ENCODE measurements at places on chromosomes 5 and 9. TPM values are rescaled to one million over a fixed set of nuclear protein-coding genes. Genes with fewer than 3 reads are reported as not detected.

DNA sequence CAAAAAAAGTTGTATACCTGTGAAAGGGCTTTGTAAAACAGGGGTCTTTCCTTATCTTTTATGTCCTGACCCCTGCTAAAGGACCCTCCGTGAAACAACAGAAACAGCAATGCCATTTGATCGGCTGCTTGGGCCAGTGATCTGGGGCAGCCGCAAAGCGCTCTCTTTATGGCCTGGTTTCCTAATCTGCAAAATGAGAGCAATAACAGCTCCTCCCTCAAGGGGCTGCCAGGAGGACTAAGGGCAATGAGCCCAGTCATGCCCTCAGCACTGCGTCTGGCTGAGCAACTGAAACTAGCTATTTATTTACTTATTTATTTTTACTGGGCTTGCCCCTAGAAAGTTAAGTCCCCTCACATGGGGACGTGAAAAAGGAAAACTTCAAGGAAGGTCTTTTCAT lies 18.3 kb downstream of the CMBL start:
- no peak overlapping the region for H3K27ac ChIP-seq
- no peak overlapping the region for H3K4me3 ChIP-seq
- no peaks in the 10 kb centered on the region for H3K4me1 ChIP-seq
- no peak for DNase-seq

DNA sequence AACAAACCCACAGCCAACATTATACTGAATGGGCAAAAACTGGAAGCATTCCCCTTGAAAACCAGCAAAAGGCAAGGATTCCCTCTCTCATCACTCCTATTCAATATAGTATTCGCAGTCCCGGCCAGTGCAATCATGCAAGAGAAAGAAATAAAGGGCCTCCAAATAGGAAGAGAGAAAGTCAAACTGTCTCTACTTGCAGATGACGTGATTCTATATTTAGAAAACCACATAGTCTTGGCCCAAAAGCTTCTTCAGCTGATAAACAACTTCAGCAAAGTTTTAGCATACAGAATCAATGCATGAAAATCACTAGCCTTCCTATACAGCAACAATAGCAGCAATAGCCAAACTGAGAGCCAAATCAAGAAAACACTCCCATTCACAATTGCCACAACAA lies 333.7 kb upstream of the EDIL3 start:
- H3K27me3 ChIP-seq, result no peaks in the 10 kb centered on the region
- no peaks in the 10 kb centered on the region for H3K4me1 ChIP-seq
- H3K27ac ChIP-seq, result no peak overlapping the region
- no peak overlapping the region for H3K4me3 ChIP-seq
- H3K36me3 ChIP-seq, result no peaks in the 10 kb centered on the region
- no peak for DNase-seq

GRCh38 chr5:103445426-103446035 lies 117.1 kb downstream of the NUDT12 start:
- H3K27ac ChIP-seq, result no peak overlapping the region
- DNase-seq, result no peak
- H3K27me3 ChIP-seq, result no peaks in the 10 kb centered on the region
- no peaks in the 10 kb centered on the region for H3K36me3 ChIP-seq
- no peak overlapping the region for H3K4me3 ChIP-seq

DNA sequence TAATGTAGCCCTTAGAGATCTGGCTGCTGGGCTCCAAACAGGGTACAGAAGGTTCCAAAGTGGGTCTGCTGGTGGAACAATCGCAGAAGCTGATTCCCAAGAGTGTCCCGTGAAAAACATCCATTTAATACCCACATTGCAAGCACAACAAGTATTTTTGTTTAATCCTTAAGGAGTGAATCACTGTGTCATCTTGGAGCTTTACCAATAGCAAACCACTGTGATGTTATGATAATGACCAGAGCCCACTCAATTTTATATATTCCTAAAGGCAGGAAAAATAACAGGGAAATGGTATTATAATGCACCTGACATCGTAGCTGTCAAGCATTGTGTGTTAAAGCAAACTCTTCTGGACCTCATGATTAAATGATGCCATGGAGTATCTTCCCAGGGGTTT lies 291.9 kb downstream of the FBXL7 start:
- no peak overlapping the region for H3K4me3 ChIP-seq
- no peaks in the 10 kb centered on the region for H3K4me1 ChIP-seq
- H3K27me3 ChIP-seq, result no peaks in the 10 kb centered on the region
- no peak for DNase-seq
- H3K27ac ChIP-seq, result no peak overlapping the region

DNA sequence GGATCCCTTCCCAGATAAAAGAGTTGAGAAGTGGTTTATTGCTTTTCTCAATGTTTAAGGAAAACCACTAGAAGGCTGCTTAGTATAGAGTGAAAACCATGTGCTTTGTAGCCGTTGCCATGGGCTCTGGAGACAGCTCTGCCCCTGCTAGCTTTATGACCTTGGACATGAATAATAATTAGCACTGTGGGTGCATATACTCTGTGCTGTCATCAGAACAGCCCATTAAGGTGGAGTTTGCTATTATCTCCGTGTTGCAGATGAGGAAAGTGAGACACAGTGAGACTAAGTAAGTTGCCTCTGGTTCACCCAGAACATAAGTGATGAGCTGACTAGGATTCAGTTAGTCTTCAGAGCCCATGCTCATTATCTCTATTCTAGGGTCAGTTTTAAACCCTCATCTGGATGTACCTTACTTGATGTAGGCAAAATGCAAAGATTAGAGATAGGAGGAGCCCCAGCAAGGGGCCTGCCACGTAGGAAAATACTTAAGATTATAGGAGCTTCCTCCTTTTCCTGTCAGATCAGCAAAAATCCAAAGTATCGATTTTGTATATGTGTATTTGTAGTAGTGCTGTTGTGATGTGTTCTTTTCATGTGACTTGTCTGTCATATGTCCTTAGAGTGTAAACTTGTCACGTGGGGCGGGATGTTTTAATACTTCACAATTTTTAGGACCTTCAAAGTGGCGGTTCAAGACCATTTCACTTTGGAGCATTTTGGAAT lies 102.5 kb downstream of the TLE4 start:
- no peak for DNase-seq
- H3K36me3 ChIP-seq, result peaks cover 8% of the 10 kb centered on the region
- H3K27me3 ChIP-seq, result no peaks in the 10 kb centered on the region
- no peak overlapping the region for H3K4me3 ChIP-seq

Gene NPR2
- total RNA-seq, result 9.3 TPM
